ENCODE measurements at places on chromosomes 6 and 20. TPM values are rescaled to one million over a fixed set of nuclear protein-coding genes. Genes with fewer than 3 reads are reported as not detected.

Gene MARCKS
- 0.30 TPM for total RNA-seq

Gene TSPYL4
- 17.3 TPM for total RNA-seq

Gene FAM83C
- total RNA-seq: not detected

DNA sequence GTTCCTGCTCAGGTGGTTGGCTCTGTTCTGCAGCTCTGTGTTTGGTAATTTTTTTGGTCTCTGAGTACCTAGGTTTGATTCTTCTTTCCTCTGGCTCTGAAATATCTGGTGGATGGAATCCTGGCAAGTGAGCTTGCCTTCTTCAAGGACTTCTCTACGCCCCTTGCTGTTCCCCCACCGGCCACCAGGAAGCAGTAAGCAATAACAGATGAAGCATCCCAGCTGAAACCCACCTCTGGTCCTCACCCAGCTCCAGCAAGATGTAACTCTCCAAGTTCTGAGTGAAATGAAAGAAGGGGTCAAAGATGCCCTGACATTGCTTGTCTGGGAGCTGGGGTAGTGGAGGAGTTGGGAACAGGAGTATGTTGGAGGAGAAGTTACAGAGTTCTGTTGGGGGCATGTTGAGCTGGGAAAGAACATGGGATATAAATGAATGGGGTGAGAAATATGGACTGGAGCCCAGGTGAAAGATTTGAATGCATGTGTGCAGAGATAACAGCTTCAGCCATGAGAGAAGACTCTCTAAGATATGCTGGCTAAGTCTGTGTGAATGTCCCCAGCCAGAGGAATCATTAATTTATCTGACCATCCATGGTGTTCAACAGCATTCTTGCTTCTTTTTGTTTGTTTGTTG is 51.3 kb upstream of the GLP1R start:
- DNase-seq: peak; percentile 48

GRCh38 chr6:142900227-142900971 is 44.6 kb downstream of the HIVEP2 start:
- DNase-seq: no peak

DNA sequence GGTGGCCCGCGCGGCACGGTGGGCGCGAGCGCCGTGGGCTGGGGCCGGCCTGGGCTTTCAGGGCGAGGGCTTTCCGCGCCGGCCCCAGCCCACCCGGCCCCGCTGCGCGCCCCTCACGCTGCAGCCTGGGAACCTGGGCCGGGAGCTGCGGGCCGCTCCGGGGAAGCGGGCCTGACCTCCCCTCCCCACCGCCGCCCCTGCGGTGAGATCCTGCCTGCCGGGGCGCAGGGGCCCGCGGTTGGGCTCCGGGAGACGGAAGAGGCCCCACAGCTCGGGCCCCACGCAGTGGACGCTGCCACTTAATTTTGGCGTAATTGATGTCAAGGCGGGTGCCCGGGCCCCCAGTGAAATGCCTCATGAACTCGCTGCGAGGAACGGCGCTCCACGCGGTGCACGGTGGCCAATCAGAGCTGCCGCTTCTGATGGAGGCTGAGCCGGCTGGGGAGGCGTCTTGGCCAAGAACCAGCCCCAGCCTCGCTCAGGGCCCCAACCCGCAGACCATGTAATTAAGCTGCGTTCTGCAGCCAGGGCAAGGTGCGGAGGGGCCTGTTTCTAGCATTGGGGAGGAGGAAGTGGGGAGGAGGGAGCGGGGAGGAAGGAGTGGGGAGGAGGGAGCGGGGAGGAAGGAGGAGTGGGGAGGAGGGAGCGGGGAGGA is 96.1 kb upstream of the BHLHE23 start:
- peak; percentile 80 for DNase-seq

GRCh38 chr6:170554796-170555137 is 598 bp downstream of the TBP start:
- DNase-seq: no peak

DNA sequence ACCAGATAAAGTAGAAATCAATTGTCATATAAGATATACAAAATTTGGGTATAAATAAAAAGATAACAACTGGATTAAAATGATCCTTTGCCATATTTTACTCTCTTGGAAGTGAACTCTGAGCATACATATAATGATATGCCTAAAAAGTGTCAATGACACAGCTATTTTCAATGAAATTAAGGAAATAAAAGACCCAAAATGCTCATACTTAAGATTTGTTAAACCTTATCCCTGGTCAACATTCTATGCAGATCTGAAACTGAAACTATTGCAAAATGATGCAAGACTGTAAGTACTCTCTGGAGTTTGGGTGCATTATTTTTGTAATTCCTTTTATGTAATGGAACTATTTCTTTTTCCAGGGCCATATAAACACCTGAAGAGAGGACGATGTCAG is 119.0 kb upstream of the SGK1 start:
- DNase-seq: no peak

DNA sequence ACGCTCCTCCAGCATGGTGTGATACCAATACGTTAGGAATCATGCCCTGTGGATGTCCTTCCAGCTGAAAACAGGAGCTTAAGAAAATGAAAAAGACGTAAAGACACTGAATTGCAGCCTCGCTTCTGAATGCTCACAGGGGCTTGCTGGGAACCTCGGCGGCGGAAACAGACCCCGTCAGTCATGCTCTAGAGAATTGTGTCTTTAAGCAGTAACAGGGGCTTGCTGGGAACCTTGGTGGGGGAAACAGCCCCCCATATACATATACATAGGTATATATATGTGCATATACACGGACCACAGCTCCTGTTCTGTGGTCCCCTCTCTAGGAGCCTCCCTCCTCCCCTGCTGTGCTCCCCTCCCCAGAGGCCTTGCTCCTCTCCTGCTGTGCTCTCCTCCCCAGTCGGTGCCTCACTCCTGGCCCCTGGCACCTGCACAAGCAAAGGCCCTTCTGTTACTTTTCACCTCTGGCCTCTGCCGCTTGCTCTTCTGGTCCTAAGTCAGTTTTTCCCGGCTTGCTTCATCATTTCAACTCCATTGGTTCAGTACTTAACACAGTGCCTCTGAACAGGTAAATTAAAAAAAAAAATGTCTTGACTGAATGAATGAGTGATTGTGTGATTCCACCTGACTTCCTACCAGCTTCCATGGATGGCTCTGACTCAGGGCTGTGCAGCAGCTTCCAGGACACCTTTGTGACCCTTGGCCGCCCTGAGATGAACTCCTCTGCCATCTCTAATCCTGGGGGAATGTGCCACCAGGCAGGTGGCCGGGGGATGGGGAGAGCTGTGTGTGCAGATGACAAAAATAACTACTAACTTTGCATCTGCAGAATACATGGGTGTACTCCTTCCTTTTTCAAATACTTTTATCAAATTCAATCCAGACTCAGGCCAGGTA is 246.1 kb downstream of the SMOC2 start:
- peak; percentile 9 for DNase-seq

DNA sequence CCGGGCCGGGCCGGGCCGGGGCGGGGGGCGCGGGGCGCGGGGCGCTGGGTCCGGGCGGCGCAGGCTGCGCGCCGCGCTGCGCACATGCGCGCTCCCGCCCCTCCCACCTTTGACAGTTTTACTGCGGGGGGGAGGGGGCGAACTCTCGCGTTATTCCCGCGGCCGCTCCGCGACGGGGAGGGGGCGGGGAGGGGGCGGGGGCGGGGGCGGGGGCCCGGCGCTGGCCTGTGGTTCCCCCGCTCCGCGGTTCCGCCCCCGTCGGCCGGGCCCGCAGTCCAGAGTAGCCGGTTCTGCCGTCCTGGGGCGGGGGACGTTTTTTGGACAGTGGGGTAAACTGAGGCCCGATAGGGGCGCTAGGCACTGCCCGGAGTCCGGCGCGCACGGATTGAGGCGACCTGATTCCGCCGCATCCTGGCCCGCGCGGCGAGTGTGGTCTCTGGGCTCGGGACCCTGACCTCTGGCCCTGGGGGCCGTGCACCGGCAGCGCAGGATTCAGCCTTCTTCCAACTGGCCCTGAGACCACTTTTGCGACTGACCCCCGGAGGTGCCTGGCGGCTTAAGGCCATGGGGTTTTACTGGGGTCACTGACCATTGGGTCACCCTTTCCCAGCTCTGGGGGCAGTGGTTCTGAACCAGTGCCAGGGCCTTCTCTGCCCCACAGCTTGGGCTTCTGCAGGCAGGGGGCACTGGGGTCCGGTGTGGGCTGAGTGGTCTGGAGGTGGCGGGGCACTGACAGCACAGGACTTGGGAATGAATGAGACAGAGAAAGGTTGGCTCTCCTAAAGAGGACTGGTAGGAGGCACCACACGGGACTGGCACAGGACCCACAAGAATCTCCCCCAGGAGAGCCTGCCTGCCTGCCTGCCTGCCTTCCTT is at the start of gene ZNF512B:
Gene ZNF512B (minus strand): TSS at position 93 of the 876 bp plus-strand sequence. CDS start 1,980 bp downstream, outside the sequence.
- DNase-seq: peak; percentile 61

DNA sequence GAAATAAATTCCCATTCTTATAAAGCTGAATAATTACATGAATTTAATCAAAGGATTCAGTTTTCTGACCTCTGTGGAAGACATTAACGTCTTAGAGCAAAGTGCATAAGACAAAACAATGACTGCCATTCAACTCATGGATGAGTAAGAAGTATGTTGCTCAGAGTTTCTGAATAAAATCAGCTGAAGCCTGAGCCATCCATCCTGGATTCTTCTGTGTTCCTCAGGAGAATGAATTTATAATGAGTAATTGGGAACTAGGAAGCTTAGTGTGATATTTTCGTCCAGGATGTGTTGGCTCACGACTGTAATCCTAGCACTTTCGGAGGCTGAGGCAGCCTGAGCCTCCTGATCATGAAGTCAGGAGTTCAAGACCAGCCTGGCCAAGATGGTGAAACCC is 62.8 kb downstream of the PERP start:
- no peak for DNase-seq

DNA sequence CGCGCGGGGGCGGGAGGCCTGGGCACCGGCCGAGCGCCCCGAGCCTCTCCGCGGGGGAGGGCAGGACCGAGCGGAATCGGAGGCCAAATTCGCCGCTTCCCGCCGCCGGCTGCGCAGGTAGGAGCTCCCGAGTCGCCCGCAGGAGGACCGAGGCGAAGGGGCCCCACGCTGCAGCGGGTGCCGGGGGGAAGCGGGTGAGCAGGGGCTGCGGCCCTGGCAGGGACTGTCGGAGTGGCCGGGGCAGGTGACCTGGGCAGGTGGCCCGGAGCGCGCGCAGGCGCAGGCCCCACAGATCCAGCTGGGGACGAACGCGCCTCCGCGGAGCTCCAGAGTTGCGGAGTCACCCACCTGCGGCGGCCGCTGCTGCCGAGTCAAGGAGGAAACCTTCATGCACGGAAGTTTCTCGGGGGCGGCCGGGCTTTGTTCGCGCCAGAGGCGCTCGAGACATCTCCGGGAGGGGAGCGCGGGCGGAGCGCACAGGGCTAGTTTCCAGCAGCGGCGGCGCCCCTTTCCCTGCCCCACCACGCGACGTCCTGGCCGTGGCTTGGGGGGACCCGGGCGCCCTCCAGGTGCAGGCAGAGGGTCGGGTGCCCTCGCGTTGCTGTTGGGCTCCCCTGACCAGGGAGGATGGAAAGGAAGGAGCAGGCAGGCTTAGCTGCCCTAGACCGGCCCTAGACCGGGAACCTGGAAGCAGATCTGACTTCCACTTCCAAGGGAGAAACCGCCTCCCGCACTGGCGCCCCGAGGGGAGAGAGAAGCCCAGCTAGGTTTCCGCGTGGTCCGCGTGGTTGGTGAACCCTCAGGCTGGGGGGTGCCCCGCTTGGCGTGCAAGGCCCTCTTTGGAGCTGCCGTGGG is 590 bp downstream of the SLCO4A1 start:
- DNase-seq: peak; percentile 76

DNA sequence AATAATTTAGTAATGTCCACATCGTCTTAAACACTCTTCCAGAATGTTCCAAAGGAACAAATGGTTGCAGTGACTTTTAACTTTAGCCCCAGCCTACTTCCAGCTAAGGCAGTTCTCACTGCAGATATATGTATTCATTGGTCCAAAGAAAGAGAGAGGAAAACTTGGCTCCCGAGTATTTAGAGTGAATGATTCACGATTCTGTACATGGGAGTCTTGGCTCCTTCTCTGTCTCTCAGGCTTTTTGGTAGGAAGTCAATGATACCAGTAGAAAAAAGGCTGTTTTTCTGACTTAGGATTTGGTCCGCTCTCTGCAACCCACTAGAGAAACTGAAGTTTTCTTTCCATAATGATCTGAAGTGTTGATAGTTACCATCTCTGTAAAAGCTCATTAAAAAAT is 38.6 kb downstream of the E2F3 start:
- DNase-seq: no peak

DNA sequence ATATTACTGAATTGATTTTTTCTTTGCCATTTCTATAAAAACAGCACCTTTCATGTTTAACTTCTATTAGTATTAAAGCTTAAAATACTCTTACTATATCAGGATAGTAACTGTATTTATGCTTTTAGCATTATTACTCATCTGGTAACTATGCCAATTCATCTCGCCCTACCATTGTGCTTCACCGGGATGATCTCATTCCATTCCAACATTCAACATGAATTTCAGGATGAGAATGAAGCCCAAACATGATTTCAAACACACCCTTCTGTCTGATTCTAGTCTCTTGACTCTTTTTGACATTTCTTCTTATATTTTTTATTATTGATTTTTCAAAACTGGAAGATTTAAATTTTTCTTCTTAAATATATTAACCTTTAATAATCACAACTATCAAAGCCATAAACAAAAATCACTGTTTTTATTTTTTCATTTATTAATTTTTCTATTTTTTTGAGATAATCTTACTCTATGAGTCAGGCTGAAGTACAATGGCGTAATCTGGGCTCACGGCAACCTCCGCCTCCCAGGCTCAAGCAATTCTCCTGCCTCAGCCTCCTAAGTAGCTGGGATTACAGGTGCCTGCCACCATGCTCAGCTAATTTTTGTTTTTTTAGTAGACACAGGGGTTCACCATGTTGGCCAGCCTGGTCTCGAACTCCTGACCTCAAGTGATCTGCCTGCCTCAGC is 46.7 kb downstream of the GJA1 start:
- no peak for DNase-seq

DNA sequence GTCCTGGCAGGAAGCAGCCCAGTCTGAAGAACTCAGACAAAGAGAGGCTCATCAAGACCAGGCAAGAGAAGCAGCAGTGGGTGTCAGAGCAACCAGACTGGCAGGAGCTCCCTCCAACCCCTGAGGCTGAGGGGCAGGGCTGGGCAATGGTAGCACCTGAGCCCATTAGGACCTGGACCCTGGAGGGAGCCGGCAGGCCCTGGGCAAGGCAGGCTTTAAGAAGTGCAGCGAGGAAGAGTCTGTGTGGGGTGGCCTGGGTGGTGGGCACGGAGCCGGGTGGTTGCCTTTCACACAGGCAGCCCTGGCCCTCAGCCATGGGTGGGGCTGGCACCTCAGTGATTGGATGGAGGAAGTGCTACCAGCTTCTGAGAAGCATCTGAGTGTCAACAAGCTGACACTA is 33.1 kb upstream of the IRF4 start:
- DNase-seq: no peak
